Calu3 (cell line): ENCODE measurements at places on chromosomes 5 and 9. TPM values are rescaled to one million over a fixed set of nuclear protein-coding genes. Genes with fewer than 3 reads are reported as not detected.

Gene AK3
- 21.5 and 24.0 TPM in 2 replicates for total RNA-seq

Gene SLC46A2
- not detected in 2 replicates for total RNA-seq

Gene MSMP
- total RNA-seq: not detected in 2 replicates

Gene PRRX2
- total RNA-seq: not detected in 2 replicates

Gene DMRT3
- total RNA-seq: not detected in 2 replicates

Gene CENPH
- 17.0 and 17.7 TPM in 2 replicates for total RNA-seq

Gene EPB41L4A
- total RNA-seq: 27.6 and 28.6 TPM in 2 replicates

Gene ZNF354C
- total RNA-seq: 2.1 and 2.4 TPM in 2 replicates
